HAP-1 (cell line): ENCODE measurements at places on chromosomes 16 and 17.
A peak's percentile ranks its signal among the peaks of the same experiment; 100 is the strongest.

DNA sequence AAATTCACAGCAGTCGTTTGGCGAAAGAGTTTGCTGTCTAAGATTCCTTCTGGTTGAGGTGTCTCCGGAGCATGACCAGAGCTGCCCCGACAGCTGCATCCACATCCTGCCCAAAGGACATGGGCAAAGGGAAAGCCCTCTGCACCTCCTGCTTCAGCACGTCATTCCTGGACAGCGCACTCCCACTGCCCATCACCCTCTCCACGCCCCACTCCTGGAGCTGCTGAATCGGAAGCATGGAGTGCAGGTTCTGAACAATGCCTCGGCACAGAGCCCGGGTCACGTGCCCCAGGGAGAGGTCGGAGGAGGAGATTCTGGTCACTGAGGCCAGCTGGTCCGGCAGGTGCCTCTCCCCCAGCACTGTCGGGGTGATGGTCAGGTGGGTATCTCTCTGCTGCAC, 1.3 kb upstream of the TRPV1 start:
- no peak for DNase-seq

DNA sequence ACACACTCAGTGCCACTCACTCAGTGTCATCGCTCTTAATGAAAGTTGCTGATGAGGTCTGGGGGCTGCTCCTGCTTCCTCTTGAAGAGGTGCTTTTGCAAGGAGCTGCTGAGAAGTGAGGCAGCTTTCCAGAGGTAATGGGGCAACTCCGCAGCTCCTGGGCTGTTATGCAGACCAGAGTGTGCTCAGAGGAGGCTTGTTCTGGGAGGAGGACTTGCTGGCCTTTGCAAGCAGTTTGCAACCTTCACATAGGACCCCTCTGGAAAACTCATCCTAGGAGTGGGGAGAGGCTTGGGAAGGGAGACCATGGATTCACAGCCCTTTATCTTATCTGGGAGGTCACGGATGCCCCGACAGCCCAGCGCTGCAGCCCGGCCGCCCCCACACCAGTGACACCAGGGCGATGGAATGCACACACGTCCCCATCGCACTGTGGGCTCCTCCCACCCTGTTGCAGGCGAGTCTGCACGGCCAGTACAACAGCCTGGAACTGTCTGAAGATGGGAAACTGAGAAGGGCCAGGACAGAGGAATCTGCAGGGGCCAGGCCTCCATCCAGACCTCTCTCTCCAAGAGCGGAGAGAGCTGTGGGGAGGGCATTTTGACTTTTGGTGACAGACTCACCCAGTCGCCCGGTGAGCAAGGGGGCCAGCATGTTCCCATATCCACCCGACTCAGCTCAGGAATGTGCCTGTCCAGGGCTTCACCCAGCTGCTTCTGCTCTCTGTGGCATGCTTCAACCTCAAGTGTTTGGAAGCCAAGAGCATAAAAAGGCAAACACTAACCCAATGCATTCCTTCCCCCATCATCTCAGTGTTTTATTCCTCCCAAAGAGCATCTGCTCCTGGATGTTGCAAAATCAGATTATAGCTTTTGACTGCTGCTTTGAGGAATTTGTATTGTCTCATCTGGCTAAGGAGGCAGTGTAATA, 78.6 kb upstream of the ZNF469 start:
- no peak for DNase-seq

DNA sequence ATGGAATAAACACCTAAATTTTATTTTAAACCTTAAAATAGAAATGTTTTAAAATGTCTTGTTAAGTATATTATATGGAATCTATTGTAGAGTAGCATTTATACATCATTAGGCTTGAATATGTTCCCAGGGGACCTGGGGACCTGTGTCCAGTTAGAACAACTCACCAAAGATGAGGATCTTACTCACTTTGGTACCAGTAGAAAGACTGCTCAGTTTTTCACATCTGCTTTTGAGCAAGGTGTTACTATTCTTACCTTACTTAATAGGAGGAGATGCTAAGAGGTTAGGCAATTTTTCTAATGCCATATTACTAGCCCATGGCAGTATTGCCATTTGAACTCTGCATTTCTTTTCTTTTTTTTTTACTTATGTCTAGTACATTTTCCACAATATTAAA, 14.7 kb downstream of the STXBP4 start:
- no peak for DNase-seq

DNA sequence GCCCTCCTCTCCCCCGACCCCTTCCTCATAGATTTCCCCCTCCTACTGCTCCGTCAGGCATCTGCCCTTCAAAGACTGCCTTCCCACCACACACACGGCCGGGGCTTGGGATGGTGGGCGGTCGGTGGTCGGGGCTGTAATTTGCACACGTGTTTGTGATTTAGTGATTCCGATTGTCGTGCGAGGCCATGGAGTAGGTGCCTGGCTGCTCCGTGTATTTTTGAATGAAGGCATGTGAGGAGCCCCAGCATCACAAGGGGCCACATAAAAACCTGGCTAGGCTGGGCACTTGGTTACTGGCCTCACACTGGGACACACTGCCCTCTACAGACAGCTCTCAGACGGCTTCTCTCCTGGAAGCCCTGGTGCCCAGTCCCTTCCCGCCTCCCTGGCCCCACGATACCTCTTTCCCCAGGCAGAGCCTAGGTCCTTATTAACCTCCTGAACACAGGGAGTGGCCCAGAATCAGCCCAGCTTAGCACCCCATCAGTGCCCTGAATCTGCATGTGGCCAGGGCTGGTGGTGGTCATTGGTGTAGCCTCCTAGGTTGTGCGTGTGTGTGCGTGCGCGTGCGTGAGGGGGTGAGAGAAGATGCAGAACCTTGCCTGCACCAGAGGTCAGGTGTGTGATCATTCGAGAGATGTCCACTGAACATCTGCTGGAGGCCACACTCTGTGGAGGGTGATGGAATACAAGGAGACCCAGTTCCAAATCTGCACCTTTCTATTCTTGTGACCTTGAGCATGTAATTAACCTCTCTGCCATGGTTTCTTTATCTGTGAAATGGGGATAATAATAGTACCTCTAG, 1.3 kb upstream of the SOCS1 start:
- peak; percentile 84 for DNase-seq

DNA sequence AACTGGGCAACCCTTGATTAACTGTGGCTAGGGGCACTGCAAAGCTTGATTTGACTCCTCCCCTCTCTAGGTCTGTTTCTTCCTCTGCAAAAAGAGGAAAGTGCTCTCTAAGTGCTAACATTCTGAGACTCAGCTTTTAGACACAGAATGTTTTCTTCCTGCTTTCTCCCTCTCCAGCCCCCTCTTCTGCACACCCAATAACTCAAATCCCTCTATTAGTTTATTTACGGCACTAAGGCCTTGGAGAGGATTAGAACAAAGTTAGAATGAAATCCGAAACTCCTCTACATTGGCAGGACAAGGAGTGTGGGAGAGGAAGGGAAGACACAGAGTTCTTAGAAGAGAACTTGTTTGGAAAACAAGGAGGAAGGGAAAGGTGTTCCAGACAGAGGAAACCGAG, 3.3 kb upstream of the SBK1 start:
- no peak for DNase-seq

GRCh38 chr17:42475835-42476234, 17.2 kb downstream of the ATP6V0A1 start:
- no peak for DNase-seq

DNA sequence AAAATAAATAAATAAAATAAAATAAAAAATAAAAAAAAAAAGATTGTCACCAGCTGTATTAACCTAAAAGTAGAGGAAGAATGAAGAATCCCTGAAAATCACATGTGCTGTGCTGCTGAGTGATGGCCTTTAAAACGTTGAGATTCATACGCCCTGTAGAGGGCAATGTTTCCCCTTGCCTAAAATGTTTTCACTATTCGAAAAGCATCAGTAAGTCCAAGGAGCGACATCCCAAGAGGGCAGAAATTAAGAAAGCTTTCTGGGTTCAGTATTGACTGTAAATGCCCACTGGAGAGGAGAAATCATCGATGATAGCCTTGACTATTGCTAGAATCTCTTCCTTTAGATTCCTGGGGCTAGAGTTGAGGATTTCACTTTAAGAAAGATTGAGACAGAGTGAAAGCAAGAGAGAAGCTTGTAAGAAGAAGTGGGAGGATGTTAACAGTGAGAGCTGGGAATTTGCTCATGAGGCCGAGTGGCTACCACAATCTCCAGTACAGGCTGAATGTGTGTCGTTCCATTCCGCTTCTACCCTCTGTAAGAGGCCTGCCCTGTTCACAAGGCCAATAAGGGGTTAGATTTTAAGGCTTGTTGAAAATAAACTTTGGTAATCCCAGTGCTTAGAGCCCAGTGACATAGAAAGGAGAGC, 170.8 kb upstream of the FAM20A start:
- DNase-seq, result peak; percentile 54
